ENCODE measurements at places on chromosomes 2 and 18. TPM values are rescaled to one million over a fixed set of nuclear protein-coding genes. Genes with fewer than 3 reads are reported as not detected.

- no peak for DNase-seq
These were observed 326.4 kb upstream of the SPHKAP start for GRCh38 chr2:228507870-228508269.

The LHCGR gene
- not detected for total RNA-seq

The SCYGR4 gene
- not detected for total RNA-seq

The GFPT1 gene
- 31.2 TPM for total RNA-seq

GRCh38 chr2:70477441-70477844 is 76.2 kb downstream of the TGFA start:
- no peak for DNase-seq

The SP5 gene
- total RNA-seq = 0.90 TPM

The ALPI gene
- not detected for total RNA-seq

The EPHA4 gene
- 78.9 TPM for total RNA-seq

Measured in uterus (tissue), 4 donors.